ENCODE measurements at places on chromosomes 4 and X.

- no peak for DNase-seq
These were observed 554 bp downstream of the KLHL15 start for GRCh38 chrX:24026432-24026831.

DNA sequence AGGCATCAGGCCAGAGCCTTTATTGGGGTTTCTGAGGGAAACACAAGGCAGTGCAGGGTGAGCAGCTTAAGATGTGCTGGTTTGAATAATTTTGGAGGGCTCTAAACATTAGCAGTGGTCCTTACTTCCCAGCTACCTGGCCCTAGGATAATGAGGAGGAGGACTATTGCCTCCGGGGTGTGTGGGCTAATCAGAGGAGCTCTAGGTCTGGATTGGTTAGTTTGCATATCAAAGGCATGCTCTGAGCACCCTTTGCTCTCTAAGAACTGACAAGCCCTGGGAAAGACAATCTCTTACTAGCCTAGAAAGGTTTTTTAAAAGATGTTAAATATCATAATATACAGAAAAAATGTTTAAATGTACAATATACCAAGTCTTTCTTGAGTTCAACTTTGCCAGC lies 58.4 kb downstream of the RXFP1 start:
- DNase-seq = no peak

DNA sequence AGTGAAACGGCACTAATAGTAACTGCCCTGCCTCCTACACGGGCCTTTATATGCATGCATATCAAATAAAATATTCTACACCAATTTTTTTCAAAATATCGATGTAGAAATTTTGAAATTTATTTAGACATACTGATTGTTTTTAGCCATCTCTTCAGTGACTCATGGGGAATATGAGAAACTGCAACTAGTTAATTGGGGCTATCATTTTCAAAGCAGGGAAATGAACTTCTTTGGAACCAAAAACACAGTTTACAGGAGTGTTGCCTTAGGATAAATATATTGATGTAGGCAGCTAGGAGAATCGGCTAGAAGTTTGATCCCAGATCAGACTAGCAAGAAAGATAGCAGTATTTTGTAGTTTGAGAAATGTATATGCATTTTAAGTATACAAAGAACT lies 1010.8 kb upstream of the AGA start:
- DNase-seq = no peak

- no peak for DNase-seq
These were observed 32.1 kb upstream of the AMBN start for GRCh38 chr4:70559924-70560323.

- DNase-seq = no peak
These were observed 46.2 kb downstream of the CXCL13 start for GRCh38 chr4:77651820-77652219.

DNA sequence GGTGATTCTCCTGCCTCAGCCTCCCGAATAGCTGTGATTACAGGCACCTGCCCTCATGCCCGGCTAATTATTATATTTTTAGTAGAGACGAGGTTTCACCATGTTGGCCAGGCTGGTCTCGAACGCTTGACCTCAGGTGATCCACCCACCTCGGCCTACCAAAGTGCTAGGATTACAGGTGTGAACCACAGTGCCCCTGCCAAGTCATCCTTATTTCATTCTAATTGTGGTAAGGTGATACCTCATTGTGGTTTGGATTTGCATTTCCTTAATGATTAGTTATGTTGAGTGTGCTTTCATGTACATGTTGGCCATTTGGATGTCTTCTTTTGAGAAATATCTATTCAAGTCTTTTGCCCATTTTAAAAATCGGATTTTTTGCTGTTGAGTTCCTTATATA lies 93.0 kb downstream of the USP9X start:
- DNase-seq = no peak

GRCh38 chrX:45747905-45748304 lies 547.2 kb upstream of the DIPK2B start:
- no peak for DNase-seq

DNA sequence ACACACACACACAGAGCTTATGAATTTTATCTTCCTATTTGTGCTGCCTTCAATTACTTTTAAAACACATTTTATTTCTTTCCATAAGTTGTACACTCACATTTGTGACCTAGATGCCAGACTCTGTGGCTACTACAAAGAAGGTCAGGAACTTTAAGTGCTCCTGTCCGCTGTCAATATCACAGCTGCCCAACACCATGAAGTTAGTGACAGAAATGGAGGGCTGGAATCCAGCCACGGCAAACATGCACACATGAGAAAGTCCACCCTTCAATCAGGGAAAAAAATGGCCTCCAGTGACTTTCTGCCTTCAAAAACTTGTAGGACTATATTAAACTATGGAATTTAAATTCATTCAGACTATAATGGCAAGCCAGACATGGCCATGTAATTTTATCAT lies 334.4 kb upstream of the FSTL5 start:
- DNase-seq = no peak

DNA sequence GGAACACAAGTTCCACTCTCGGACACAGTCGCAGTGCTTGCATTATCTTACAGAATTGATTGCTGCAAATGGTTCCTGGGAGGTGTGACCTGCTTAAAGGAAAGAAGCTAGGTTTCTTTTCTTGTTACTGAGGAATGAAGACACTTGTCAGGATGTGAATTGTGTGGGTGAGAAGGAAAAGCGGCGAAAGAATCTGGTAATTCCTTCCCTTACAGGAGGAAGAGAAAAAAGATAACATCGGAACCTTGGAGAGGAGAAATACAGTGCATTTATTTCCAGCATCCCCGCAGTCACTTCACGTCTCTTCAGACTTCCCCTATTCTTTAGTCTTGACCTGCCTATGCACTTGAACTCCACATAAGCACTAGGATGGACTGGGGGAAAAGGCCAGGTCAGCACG lies 389 bp upstream of the CCSER1 start:
- no peak for DNase-seq

DNA sequence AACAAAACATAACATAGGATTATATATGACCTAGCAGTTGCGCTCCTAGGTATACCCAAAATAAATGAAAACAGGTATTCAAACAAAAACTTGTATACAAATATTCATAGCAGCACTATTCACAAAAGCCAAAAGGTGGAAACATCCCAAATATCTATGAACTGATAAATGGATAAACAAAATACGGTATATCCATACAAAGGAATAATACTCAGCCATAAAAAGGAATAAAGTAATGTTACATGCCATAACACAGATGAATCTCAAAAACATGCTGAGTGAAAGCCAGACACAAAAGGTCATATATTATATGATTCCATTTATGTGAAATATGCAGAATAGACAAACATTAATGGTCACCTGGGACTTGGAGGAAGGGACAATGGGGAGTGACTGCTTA lies 5.2 kb downstream of the WNK3 start:
- no peak for DNase-seq

- DNase-seq = no peak
These were observed 53.3 kb upstream of the LAS1L start for GRCh38 chrX:65587616-65588526.

DNA sequence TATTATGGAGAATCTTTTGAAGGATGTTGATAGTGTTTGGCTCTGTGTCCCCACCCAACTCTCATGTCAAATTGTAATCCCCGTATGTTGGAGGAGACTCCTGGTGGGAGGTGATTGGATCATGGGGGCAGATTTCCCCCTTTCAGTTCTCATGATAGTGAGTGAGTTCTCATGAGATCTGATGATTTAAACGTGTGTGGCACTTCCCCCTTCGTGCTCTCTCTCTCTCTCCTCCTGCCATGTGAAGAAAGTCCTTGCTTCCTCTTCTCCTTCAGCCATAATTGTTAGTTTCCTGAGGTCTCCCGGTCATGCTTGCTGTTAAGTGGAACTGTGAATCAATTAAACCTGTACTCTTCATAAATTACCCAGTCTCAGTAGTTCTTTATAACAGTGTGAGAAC lies 166.1 kb upstream of the NUDT6 start:
- no peak for DNase-seq

GRCh38 chr4:138611721-138612120 lies 369.6 kb upstream of the SLC7A11 start:
- no peak for DNase-seq

DNA sequence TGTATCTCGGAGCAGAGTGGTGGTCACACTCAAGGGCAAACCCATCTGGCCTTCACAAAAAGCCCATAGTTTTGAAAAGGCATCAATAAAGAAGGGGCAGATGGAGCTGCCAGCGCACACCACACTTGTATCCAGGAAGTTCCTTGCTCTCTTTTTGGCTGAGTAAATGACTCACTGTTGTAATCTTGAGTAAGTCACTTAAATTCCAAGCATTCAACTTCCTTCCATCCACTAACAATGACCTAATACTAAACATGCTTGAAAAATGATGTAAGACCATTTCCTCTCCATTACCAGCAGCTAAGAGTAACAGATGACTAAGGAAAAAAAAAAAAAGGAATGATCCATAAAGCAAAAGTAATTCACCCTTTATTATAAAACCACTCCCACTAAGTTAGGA lies 32.4 kb upstream of the MYOZ2 start:
- no peak for DNase-seq

- no peak for DNase-seq
These were observed 23.1 kb upstream of the ARMCX2 start for GRCh38 chrX:101682723-101683122.

DNA sequence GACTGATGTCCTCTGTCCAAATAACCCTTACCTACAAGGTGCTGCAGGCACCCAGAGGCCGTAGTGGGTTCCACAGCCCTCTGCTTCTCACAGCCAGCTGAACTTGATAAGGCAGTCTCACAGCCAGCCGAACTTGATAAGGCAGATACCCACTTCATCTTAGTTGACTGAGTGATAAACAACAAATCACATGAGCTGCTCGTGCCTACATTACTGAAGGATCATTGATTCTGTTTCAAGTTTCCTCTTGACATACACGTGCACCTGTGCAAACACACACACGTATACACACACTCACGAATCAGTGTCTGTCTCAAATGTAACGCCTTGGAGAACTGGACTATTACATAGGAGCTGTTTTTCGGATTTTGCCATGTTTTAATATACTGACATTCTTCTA lies 276.3 kb downstream of the DCTD start:
- DNase-seq = no peak

DNA sequence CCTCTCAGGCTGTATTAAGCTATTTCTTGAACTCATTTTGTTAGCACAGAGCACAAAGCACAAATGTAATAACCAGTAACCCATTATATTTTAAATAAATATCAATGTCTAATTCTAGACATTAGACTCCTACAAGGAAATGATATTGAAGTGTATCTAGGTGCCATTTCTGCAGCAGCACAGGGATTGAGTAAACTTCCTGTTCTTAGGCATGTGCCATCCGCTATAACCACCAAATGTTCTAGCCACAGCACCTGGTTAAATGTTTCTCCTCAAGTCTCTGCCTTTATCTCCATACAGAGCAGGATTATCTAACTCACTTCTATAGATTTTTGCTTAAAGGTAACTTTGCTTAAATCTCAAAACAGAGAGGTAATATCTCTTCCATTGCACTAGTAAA lies 51.4 kb downstream of the SGMS2 start:
- no peak for DNase-seq

- no peak for DNase-seq
These were observed 510.1 kb upstream of the AADAT start for GRCh38 chr4:170599894-170600293.

GRCh38 chr4:122053186-122053585 lies 98.9 kb upstream of the BLTP1 start:
- no peak for DNase-seq
